ENCODE measurements at places on chromosomes 2 and 18.

DNA sequence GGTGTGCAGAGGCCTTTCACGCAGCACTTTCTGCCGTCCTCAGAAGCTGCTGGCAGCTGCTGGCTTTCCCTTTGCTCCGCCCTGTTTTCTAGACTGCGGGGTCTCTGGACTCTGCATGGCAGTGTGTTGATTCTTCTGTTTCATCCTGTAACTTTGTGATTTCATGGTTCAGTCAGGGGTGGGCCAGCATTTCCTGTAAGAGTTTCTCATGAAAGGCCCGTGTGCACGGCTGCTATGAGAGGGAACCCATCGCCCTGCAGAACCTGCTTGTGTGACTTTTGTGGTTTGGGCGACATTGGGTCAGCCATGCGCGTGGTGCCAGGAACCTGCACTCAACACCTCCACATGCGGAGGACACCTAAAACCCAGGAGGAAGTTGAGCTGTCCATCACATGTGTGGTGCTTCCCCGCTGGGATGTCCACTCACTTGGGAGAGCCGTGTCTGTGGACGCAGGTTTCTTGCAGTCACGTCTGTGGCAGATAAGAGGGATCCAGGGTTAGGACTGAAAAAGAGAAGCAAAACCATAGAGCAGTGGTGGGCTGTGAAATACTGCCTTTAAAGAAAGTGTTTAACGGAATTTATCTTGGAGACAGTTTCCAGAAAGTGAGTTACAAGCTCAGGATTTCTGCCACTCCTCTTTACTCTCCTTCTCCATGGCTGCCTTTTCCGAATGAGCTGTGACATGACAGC, 167.3 kb upstream of the ALKAL2 start:
- no peak for DNase-seq

DNA sequence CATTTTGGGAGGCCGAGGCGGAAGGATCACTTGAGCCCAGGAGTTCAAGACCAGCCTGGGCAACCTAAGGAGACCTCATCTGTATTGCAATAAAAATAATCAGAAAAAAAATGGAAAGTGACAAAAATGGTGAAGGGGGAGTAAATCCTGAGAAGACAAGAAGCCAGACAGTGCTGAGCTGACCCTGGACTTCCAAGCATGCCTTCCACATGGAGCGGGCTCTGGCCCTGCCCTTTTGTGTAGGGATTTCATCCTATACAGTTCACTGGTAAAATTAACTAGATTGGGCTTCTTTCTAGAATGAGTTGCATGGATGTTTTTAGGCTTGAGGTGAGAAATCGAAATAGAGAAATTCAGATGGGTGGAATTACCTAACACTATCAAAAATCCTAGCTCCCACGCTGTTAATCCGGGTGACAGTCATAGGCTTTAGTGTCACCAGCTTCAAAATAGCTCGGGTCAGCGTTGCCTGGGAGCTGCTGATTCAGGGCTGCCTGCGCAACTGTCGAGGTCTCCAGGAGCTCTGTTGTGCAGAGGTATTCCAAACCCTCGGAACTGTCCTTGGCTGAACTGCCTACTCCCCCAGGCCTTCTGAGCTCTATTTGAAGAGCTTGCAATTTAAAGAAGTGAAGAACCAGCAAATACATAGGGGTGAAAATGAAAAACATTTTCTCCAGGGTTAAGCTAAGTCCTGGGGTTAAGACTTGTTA, 21.5 kb upstream of the ZNF532 start:
- DNase-seq, result no peak

- no peak for DNase-seq
Measured at GRCh38 chr18:79336556-79337142, 59.1 kb upstream of the NFATC1 start.

DNA sequence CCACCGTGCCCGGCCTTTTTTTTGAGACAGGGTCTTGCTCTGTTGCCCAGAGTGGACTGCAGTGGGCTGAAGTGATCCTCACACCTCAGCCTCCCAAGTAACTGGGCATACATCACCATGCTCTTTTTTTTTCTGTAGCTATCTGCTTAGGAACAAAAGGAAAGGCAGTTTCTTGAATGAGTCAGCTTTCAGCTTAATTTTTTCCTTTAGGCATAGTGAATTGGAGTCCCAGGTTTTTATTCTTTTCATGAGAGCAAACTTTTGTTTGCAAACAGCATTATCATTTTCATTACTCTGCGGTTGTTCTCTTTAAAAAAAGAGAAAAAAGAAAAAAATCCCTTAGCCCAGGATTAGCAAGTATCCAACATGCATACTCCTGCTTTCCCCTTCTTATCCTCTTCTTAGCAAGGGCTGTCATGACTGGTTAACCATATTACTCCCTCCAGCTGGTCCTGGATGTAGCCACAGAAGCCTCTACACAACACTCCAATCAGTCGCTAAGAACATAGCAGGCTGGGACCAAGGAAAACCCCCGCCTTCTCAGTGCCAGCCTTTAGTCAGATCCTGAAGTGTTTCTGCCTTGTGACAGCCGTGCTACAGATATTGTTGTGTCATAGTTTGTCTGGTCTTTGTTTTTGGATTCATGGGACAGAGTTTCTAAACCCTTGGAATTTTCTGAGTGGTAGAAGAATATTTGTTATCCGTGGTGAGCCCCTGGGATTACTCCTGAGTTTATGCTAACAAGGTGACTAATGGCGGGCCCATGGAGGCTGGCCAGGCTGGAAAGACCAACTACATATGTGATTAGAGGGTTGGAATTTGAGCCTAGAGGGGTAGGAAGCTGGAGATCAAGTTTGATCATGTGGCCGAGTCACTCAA, 23.3 kb upstream of the ST3GAL5 start:
- peak; percentile 24 for DNase-seq

DNA sequence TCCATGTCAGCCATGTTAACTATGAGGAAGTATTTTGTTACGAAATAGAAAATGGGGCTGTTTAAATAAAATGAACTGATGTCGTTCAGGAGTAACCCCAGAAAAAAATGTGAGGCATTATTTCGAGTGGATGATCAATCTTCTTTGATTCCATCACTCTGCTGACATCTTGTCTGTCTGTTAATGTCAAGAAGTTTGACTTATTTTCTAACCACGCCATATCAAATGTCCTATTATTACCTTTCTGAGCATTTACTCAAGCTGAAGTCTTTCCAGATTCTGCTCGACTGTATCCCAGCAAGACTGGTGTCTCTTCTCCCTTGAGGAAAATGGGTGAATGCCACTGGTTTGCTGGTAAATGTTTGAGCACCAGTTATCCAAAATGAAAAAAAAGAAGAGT, 672.9 kb upstream of the SOX11 start:
- DNase-seq, result no peak

GRCh38 chr18:45156946-45157345, 458.3 kb upstream of the SLC14A2 start:
- no peak for DNase-seq

GRCh38 chr2:105789745-105790460, 45.2 kb downstream of the NCK2 start:
- peak; percentile 77 for DNase-seq

DNA sequence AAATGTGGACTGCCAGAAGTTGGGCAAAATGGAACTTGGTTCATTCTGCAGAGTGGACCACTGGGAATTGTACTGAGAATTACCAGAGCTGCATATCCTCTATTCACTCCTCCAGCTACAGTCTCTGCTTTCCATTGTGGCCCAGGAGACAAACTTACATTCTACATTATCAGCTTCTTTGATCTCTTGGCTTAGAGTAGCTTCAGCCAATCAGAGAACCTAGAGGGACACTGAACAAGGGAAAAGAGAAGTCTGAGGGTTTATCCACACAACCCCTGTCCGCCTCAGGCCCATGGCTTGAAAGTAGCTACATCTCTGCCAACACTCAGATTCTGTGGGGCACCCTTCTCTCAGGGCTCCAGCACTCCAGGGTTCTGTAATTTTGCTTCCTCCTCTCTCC, 251.1 kb downstream of the TRIB2 start:
- no peak for DNase-seq

DNA sequence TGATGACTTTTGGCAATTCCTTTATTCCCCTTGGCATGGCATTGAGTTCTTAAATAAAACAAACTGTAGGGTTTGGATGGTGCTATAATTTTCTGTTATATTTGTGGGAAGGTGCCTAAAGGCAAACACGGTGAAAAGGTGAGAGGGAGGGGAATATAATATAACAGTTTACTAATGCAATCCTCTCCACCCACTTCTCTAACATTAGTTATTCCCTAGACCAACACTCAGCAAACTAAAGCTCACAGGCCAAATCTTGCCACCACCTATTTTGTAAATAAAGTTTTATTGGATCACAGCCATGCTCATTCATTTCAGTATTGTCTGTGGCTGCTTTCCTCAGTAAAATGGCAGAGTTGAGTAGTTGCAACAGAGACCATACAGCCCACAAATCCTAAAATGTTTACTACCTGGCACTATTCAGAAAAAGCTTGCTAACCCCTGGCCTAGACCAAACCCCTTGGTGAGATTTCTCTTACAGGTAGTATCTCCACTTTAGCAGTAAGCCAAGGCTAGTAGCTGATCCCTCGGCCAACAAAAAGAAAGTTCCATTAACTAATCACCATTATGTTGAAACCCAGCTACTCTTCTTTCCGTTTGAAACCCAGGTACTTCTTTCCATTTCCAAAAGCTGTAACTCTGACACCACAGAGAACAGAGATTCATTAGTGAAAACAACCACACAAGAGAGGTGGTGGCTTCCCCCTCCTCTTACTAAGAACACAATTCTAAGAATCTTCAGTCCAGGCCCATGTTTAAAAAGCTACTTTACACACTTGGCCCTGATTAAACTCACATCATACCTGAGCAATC, 136.1 kb upstream of the CHAC2 start:
- DNase-seq, result no peak

DNA sequence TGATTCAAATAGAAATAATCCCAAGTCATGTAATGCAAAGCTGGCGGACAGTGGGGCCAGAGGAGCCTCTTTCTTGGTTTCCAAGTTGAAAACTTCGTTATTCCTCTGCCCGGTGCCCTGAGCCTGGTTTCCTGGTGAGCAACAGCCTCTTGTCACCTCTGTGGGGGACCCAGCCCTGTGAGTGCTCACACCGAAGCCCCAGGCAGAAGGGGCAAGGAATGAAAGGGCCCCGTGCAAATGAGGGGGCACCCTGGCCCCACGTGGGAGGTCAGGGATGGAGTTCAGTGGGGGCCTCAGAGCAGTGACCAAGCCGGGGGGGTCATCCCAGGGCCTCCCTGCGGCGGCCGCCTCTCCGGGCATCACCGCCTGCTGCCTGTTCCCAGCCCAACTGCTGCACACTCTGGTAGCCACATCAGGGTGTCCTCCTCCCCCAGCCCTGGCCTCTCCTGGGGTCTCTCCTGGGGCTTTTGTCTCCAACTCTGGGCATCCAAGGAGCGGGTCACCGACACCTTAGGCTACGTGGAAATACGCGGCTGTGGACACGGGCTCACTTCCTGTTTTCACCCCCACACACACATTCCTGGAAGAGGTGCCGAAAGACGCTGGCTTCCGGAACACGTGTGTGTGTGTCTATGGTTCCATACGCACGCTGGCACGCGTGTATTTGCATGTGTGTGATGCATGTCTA, 64.5 kb downstream of the TWIST2 start:
- no peak for DNase-seq

GRCh38 chr2:215498431-215498830, 62.6 kb upstream of the FN1 start:
- no peak for DNase-seq

DNA sequence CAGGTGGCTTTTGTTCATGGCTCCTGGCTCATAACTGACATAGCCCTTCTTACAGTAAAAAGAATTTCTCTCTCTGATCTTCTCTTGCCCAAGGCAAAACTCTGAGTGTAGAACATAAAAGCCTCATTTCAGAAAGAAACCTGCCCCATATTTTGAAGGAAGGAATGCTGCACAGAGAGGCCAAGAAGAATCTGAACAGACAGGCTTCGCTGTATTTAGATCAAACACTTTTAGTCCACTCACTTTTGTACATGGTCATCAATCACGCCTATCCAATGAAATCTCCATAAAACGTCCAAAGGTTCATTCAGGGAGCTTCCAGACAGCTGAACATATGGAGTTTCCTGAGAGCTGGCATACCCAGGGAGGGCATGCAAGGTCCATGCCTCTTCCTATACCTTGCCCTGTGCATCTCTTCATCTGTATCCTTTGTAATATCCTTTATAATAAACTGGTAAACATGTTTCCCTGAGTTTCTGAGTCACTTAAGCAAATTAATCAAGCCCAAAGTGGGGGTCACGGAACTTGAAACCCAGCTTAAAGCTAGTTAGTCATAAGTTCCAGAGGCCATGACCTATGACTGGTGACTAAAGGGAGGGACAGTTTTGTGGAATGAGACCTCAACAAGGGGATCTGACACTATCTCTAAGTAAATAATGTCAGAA, 62.5 kb upstream of the TMEM247 start:
- no peak for DNase-seq

DNA sequence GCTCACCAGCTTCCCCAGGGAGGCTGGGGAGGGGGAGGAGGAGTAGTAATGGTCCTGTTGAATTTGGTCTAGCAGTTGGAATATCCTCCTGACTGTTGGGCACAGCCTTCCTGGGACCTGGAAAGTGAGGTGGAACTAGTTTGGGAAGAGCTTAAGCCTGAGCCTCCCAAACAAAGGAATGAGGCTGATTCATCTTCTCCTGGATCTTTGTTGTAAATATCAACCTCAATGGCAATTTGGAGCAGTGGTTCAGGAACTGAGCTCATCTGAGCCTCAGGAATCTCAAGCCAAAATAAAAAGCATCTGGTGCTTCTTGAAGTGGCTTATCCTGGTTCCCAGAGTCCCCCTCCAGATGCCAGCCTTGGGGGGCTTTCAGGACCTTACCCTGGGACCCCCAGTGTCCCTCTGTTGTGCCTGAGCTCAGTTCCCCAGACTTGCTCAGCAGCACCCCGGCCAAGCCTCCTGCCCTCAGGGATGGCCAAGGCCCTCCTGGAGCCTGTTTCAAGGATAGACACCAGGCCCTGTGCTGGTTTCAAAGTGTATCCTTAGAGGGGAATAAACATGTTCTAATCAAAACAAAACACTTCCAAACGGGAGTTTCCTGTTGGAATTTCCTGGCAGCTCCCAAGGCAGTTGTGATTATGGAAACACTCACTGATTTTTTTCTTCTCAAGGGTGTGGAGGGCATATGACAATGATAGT, 112.6 kb downstream of the DDX1 start:
- no peak for DNase-seq

GRCh38 chr2:177143444-177143843, 69.2 kb upstream of the HNRNPA3 start:
- DNase-seq, result no peak

- DNase-seq, result no peak
Measured at GRCh38 chr18:75216911-75217689, 6.5 kb downstream of the TSHZ1 start.

DNA sequence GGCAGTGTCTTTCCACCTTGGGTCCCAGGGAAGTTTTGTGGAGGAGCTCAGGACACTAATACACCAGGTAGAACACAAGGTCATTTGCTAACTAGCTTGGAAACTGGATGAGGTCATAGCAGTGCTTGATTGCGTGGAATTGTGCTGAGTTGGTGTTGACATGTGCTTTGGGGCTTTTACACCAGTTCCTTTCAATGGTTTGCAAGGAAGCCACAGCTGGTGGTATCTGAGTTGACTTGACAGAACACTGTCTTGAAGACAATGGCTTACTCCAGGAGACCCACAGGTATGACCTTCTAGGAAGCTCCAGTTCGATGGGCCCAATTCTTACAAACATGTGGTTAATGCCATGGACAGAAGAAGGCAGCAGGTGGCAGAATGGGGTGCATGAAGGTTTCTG, 5.9 kb downstream of the CTLA4 start:
- peak; percentile 25 for DNase-seq

GRCh38 chr2:44642123-44642857, 280.5 kb downstream of the CAMKMT start:
- DNase-seq, result no peak

- no peak for DNase-seq
Measured at GRCh38 chr18:21074336-21075323, 37.0 kb downstream of the ROCK1 start.

GRCh38 chr18:73244401-73244800, 376.6 kb upstream of the NETO1 start:
- no peak for DNase-seq

GRCh38 chr2:43265421-43265820, 39.0 kb upstream of the ZFP36L2 start:
- DNase-seq, result no peak

All from activated CD4-positive, alpha-beta T cell treated with anti-CD3 and anti-CD28 coated beads for 48 hours (primary cell).